ENCODE measurements at places on chromosomes 13 and 19.
A peak's percentile ranks its signal among the peaks of the same experiment; 100 is the strongest.

- DNase-seq = peak; percentile 39
Measured at GRCh38 chr13:74661851-74662250, 527.6 kb upstream of the KLF12 start.

- no peak for DNase-seq
Measured at GRCh38 chr19:32061315-32061714, 284.1 kb upstream of the ZNF507 start.

DNA sequence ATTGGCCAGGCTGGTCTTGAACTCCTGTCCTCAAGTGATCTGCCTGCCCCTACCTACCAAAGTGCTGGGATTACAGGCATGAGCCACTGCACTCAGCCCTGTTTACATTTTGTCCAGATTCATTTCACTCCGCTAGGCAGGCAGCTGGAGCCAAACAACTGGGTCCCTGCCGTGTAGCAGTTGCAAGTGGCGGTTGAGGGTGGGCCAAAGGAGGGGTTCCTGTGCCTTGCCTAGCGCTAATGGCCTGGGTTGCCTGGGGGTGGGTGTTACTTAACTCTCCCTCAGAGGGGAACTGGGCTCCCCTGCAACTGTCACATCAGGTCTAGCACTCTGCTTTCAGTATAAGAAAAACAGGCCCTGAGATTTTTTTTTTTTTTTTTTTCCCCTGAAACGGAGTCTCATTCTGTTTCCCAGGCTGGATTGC lies 7.4 kb downstream of the ACP5 start:
- no peak for DNase-seq

- peak; percentile 28 for DNase-seq
Measured at GRCh38 chr19:46471116-46471733, at the start of gene PNMA8A. PNMA8A (minus strand) TSS chr19:46471563; CDS start chr19:46471035, 528 bp downstream.

GRCh38 chr13:40974460-40975407 lies 44.4 kb downstream of the ELF1 start:
- no peak for DNase-seq

GRCh38 chr19:12785431-12786031 lies 5.8 kb upstream of the JUNB start:
- no peak for DNase-seq

DNA sequence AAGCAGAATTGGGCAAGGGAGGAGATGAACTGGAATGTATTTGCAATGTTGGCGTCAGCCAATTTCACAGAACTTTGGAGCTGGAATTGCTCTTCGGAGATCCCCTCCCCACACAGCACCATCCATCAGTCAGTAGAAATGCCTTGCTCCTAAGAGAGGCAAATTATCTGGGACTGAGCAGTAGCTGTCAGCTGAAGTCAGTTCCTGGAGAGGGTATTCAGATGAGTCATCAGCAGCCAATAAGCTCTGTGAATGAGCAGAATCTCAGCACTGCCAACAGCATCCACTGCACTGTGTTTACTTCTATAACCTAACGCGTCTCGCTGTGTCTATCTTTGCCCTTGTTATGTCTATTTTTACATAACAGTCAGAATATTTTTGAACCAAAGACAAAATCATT lies 213.7 kb downstream of the SLITRK5 start:
- DNase-seq = no peak

DNA sequence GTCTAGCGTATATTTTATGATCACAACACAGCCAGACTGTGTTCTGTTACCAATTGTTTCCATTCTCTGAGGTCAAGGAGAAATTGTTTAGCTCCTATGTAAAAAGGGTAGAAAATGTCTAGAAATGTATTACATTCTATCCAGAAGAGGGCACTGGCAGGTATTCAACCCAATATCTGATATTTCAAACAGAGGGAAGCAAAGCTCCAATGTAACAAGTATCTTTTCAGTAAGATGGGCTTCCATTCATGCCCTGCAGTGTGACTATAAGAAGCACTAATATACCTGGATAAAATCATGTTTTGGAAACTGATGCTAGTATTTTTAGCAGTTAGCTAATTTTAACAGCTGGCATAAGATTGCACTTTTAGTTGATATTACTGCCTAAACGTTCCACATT lies 312.7 kb downstream of the FGF14 start:
- DNase-seq = no peak

GRCh38 chr13:113034451-113035212 lies 65.6 kb downstream of the MCF2L start:
- peak; percentile 10 for DNase-seq

DNA sequence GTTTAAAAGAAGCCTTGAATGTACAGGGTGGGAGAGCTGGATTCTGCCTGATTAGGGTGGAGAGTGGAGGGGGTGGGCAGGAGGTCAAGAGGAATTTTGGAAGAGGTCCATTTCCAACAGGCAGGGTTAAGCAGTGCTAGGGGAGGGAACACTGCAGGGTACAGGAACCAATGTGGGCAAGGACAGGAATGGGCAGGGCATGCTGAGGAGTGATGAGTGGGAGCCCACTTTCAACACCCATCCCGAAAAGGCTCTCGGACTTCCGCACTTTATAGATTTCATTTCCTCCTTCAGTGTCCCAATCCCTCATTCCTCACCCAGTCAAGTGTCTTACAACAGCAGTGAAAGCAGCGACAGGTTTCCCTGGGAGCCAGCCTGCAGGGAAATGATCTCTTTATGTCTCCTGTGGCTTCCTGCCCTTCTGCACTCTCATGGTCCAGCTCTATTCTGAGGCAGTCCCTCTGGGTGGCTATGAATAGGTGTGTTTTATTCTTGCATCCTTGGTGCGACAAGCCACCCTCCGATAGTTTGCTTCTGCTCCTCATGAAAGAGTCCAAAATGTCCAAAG lies 50.5 kb upstream of the ZNF507 start:
- DNase-seq = no peak

- DNase-seq = no peak
Measured at GRCh38 chr19:54561840-54562239, 11.8 kb upstream of the LILRA2 start.

GRCh38 chr19:51256155-51256625 lies 5.3 kb downstream of the SIGLECL1 start:
- no peak for DNase-seq

DNA sequence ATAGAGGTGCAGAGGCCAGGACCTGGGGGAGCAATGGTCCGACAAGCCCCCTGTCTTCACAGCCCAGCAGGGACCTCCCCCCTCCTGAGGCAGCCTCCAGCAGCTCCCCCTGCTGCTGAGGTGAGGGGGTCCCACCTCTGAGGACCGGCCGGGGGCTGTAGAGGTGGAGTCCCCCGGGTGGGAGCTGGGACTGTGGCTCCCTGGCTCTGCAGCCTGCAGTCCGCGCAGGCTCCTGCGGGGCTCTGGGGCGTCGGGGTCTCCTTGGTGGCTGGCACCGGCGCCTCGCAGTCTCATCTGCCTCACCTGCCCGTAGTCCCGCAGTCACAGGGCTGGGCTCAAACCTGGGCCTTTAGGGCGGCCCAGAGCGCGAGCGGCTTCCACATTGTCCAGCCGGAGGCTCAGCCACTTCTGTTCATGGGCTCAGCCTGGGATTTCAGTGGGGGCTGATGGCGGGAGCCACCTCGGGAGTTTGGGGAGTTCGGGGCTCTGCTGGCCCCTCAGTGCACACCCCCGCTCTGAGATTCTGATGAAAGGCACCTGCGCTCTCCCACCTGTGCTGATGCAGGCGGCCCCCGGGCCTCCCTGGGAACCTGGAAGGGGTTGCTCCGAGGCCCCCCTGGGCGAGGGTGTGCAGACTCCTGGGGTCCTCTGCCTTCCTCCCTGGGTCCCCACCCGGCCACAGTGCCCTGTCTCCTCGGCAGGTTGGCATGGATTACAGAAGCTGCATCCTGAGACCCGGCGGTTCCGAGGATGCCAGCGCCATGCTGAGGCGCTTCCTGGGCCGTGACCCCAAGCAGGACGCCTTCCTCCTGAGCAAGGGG lies 7.0 kb upstream of the ZNF554 start:
- no peak for DNase-seq

DNA sequence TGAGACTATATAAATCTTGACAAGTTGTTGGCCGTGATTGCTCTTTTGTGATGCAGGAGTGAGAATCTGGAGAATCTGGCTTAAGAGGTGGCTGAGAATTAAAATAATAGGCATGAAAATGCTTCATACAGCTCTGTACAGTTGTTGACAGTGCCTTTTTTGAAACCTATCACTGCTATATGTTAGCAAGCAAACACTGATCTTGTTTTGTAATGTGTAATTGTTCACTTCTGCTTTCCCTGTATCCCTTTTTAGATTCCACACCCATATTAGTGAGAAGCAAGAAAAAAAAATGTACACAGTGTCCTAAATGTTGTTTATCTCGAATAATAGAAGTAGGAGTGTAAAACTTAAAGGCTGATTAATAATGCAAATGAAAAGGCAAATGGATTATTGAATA lies 31.1 kb downstream of the ITM2B start:
- DNase-seq = no peak

GRCh38 chr19:1080360-1081161 lies 13.6 kb downstream of the ARHGAP45 start:
- no peak for DNase-seq

DNA sequence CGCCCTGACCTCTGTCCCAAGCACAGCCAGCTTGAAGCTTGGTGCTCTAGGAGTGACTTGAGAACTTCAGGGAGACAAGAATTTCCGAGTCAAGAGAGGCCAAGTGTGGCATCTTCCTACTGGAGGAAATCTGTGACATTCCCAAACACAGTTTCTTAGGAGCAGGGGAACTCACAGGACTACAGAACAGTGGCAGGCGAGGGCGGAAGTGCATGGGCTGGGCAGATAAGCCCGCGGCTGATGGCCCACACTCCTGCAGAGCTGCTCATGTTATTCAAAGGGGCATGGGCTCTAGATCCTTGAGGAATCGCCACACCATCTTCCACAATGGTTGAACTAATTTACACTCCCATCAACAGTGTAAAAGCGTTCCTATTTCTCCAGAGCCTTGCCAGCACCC lies 168.8 kb downstream of the KATNAL1 start:
- no peak for DNase-seq

- no peak for DNase-seq
Measured at GRCh38 chr13:97434397-97435201, 630 bp downstream of the RAP2A start.

DNA sequence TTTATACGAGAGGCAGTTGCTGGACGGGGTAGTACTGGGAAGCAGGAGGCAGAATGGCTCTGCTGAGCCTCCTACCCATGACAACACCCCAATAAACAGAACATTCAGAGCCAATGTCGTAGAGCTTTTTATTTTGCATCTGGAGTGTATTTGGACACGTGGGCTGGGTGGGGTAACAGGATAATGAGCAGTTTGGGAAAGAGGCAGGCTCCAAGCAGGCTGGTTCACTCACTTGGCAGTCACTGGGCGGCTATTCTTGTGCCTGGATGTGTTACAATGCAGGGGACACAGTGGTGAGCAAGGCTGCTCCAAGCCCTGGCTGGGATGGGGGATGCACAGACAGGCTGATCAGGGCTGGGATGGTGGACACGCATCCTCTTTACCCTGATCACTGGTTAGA lies 9.5 kb downstream of the ACTMAP start:
- DNase-seq = no peak

GRCh38 chr19:4409123-4409933 lies 6.9 kb downstream of the CHAF1A start:
- DNase-seq = no peak

DNA sequence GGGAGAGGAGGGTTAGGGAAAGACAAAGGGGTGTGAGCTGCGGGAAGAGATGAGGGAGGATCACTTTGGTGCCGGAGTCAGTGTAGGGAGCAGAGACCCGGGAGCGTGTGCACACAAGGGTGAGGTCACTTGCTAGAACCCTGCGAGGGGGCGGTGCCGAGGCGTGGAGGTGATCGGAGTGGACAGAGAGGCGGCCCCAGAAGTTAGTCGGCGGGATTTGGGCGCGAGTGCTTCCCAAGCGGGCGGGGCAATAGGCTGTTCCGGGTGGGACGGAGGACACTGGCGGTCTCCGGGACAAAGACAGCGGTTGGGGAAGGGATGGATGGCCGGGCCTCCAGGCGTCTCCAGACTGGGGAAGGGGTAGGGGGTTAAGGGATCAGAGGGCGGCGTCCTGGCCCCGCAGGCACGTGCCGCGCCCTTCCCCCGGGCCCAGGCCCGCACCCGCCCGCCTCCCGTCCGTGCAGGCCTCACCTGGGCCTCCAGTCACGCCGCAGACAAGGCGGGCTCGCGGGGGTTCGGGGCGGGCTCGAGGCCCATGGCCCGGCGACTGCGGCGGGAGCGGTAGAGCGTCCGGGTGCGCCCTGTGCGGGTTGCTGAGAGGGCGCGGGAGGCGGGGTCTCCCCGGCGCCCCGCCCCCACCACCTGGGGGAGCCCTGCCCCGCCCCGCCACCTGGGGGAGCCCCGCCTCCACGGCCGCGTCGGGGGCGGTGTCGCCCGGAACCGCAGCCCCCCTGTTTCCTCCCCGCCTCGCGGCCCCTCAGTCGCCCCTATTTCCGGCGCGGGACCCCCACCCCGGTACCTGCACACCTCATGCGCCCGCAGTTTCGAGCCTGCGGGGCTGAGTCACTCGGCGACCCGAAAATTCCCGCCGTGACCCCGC lies at the start of gene LPAR2:
Gene LPAR2, minus strand, starts transcription at position 600 of the 880 bp plus-strand sequence. CDS start 945 bp downstream, outside the sequence.
- no peak for DNase-seq

DNA sequence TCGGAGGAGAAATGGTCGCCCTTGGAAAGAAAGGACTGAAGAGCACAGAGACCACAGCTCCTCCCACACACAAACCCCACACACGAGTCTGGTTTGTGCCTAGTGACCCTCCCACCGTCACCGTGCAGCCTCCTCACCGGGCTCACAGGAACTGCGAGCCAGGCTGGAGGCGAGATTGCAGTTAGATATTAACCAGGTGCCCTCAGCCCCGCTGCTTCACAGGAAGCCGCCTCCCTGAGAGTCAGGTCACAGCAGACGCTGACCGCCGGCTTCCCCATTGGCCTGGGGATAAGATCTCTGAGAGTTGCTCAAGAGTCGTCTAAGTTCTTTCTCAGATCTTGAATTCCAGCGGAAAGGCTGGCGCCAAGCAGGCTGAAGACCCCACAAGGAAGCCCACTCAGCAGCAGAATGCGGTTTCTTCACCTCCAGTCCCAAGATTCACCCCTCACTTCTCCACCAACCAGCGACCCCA lies 870 bp downstream of the ZNF44 start:
- no peak for DNase-seq

GRCh38 chr13:30700364-30700763 lies 35.0 kb upstream of the ALOX5AP start:
- no peak for DNase-seq

DNA sequence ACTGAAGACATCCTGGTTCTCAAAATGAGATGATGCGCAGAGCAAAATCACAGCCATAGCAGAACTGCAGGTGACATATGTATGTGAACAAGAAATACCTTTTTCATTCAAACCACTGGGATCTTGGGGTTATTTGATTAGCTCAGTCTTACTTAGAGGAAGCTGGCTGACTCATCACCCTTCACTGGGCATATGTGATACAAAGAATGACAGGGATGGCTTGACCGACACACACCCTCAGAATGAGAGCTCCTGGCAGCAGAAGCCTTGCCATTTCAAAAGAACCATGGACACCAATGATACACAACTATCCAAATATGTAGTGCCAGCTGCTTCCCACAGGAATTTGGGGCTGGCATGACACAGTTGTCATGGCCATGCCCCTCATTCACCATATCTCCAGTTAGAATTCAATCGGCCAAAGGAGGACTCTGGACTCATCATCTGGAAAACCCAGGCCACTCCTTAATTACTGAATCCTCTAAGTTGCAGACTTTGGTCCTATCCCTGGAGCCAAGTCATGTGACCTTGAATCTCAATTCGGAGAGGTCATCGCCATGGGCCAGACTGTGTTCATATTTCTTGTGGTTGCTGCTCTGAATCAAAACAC lies 115.8 kb downstream of the KATNAL1 start:
- no peak for DNase-seq

- no peak for DNase-seq
Measured at GRCh38 chr13:44174769-44175425, 198.7 kb upstream of the SERP2 start.

All from fibroblast of skin of left biceps (primary cell).